T follicular helper cell (primary cell): ENCODE measurements at places on chromosomes 7 and 10.

GRCh38 chr10:124281666-124282065 is 137.1 kb downstream of the OAT start:
- DNase-seq: no peak

DNA sequence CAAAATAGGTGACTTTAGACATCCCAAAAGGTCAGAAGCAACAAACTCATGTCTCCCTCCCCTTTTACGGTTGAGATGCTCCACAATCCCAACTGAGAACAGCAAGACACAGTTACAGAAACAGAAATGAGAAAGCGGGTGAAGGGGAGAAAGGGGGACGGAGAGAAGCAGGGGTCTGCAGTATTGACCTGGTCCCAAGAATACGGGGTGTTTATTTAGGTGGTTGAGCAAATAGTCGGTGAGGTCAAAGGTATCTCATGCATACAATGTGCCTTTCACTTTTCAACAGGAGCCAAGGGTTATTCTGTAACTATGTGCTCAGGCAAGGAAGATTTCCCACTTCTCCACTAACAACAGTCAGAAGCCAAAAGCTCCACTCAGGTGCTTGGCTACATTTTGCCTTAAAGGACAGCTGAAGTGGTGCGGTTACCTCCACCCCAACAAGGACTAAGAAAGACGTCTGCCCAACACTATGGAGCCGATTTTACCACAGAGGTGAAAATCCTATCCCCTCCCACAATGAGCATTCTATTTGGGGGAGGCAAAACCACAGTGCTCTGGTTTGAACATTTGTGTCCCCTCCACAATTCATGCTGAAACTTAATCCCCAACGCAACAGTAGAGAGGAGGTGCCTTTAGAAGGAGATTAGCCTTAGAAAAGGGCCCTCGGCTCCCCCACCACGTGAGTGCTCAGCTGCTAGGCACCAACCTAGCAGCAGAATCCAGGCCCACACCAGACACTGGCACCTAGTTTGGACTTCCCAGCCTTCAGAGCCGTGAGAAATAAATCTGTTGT is 77.9 kb downstream of the PARD3 start:
- DNase-seq: no peak

- no peak for DNase-seq
These were observed 41.5 kb upstream of the DGKI start for GRCh38 chr7:137888241-137888640.

- DNase-seq: no peak
These were observed 15.7 kb downstream of the BPGM start for GRCh38 chr7:134662166-134662870.
